ENCODE measurements at places on chromosomes 5 and 9.

DNA sequence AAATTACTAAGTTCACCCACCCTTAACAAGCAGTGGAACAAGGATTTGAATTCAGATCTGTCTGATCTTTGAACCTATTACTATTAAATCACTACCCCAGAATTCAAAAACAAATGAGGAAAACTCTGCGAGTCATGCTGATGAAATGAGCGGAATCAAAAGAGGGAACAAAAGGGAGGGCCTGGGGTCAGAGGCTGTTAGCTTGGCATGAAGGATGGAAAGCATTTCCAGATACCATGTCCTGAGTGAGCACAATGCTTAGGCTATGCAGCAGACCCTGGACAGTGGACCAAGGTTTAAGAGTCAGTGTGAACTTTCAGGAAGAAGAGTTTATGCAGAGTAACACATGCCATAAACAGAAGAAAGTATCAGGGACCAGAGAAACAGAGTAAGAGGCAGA is 30.5 kb downstream of the GRIA1 start:
- no peak for DNase-seq

- no peak for DNase-seq
These were observed 29.8 kb downstream of the NR4A3 start for GRCh38 chr9:99851500-99851822.

GRCh38 chr5:89758146-89758545 is 651.4 kb downstream of the CETN3 start:
- no peak for DNase-seq

GRCh38 chr9:120378680-120379079 is 201.3 kb downstream of the CDK5RAP2 start:
- no peak for DNase-seq

DNA sequence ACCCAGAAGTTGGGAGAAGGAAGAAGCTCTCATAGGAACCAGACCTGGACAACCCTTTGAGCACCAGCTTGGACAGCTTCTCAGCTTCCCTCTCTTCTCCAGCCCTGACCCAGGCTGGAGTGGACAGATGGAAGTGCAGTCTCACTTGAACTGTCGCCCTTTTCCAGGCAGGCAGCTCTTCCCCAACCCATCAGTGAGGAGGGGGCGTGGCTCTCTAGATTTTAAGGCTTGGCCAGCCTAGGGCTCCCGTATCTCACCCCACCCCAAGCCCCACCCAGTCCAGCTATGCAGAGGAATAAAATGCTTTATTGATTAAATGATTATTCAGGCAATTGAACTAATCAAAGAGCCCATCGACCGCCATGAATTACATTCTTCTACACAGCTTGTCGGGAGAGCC is 2.2 kb downstream of the PAX5 start:
- DNase-seq = no peak

Data from right forelimb (tissue), 1 donor.